ENCODE measurements at places on chromosomes 2 and 18. TPM values are rescaled to one million over a fixed set of nuclear protein-coding genes. Genes with fewer than 3 reads are reported as not detected.

DNA sequence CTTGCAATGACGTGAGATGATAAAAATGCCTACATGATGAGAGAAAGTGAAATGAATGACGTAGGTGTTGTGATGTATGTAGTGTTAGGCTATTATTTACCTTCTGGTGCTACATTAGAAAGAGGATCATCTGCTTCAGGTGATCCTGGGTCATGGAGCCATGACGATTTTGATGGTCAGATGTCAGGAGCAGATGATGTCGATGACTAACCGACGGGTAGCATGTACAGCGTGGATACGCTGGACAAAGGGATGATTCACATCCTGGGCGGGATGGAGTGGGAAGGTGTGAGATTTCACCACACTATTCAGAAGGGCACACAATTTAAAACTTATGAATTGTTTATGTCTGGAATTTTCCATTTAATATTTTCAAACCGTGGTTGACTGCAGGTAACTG lies 43.5 kb upstream of the ACVR1C start:
- DNase-seq: no peak

DNA sequence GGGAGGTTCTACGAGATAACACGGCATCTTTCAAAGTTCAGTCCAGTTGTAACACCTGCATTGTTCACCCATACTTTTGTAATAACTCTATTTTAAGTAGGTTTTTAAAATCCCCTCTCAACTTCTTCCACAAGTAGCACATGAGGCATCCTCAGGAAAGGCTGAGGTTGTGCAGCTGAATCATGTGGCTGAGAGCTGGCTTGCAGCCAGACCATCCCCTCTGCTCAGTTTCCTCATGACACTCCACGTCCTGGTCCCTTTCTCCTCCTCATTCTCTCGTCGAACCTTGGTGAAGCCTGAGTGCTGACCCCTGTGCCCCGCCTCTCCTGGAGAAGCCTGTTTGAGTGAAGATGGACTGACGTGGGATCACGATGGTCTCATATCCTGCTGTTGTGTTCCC lies 42.5 kb downstream of the POU3F3 start:
- DNase-seq: no peak

DNA sequence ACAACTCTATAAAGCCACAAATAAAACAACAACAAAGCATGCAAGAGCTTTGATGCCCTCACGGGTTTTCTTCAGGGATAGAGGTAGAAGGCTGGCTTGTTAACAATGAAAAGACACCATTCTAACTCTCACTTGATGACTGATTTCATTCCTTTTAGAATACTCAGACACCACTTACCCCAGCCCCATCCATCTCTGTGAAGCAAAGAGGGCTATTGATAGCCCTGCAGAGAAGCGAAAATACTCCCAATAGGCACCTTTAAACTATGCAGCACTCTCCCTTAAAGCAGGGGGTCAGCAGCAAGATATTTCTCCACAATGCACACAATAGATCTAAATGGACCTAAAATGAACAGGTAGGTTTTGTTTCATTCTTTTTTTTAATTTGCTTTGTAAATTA lies 35.1 kb downstream of the ZNF385B start:
- DNase-seq: no peak

The ESPNL gene
- 0.43 TPM for total RNA-seq

DNA sequence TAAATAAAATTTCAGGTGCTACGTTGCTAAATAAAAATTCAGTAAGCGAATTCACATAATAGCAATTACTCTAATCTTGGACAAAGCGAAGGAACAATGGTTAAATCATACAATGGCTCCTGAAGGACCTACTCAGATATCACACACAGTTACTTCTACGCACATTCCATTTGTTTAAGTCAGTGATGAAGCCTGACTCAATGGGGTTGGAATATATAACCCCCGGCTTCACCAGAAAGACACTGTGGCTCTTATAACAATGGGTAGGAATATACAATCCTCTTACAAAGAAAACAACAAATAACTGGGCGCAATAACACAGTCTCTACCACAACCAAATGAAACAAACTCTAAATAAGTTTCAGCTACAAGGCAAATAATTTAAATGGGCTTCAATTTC lies 349.5 kb downstream of the IRS1 start:
- no peak for DNase-seq

GRCh38 chr2:180115675-180116074 lies 108.6 kb upstream of the CWC22 start:
- DNase-seq: no peak

DNA sequence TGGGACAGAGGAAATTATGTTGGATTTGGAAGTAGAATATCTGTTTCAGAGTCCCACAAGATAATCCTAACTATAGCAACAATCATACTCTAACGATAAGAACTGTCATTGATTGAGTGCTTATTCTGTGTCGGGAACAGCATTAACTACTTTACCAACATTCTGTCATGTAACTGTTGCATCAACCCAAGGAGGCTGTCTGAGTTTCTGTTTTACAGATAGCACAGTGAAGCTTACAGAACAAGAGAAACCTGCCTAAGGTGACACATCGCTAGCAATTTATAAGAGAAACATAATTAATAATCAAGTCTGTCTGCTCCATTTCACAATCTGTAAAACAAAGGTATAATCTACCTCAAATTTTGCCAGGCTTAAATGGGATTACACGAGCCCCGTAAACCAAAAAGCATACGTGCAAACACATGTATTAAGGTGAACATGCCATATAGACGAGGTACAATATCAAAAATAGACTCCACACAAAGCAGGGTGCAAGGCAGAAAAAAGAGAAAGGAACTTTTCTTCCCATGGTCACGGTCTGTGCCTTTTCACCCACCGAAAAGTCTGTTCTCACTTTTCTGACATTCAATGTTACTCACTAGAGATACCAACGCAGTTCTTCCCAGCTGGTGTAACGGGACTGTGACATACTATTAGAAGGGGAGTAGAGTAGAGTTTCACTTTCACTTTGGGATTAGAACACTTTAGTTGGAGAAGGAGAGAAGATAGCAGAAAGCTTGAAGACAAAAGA lies 37.2 kb upstream of the SLC8A1 start:
- DNase-seq: no peak

DNA sequence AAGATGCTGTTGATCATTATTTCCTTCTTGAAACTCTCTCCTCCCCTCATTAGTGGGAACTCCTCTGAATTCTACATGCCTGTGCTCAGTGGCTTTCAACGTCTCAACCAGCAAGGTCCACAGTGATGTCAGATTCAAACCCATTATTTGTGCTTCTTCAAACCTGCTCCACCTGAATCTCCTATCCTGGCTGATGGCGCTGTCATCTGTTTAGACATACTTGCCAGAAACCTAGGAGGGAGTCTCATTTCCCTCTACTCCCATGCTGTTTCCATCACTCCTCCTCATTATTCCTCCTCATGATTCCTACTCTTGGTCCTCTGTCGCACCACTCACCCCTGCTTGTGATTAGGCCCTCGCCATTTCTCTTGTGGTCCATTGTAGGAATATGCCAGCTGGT lies 2.9 kb upstream of the LPIN2 start:
- no peak for DNase-seq

GRCh38 chr2:239398521-239398921 lies 2.3 kb downstream of the HDAC4 start:
- no peak for DNase-seq

DNA sequence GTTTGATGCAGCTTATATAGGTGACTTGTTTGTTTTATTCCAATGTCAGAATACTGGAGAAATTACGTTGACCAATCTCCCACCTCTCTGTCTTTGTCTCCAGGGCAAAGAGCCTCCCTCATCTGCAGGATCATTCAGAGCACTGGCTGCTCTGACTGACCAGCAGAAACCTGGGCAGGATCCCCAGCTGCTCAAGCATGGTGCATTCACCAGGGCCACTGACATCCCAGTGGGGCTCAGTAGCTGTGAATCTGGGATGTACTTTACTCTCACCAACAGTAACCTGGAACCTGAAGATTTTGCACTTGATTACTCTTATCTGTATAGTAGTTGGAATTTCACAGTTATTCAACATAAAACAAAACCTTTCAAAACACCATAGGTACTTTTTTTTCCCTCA lies 235.9 kb downstream of the ANKRD36 start:
- no peak for DNase-seq

The PCARE gene
- total RNA-seq: not detected

The UGT1A10 gene
- not detected for total RNA-seq

The DLX2 gene
- not detected for total RNA-seq

GRCh38 chr2:50491541-50492476 lies 540.1 kb downstream of the NRXN1 start:
- peak; percentile 12 for DNase-seq

DNA sequence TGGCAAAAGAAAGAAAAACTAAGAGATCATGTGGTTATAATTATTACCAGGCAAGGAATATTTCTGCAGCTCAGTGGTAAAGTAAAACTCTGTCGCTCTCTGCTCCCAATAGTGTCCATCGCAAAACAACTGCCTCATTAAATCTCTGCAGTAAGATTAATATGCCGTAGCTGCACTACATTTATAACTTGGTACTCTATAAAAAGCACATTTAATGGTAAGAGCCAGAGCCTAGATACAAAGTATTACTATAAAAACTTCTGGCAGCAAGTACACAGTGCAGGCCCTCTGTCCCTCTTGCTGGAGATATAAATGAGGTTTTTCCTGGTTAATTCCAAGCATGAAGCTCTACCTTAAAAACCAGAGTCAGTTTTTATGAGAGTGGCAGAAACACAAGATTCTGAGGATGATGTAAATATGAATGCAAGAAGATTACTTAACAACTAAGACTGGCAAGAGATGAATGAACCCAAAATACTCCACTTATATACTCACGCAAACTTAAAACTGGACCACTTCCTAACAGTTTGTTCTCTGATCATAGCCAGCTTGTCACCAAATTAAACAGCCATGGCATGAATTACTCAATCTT lies 25.5 kb downstream of the ZNF521 start:
- no peak for DNase-seq

The DUSP2 gene
- total RNA-seq: 218 TPM

DNA sequence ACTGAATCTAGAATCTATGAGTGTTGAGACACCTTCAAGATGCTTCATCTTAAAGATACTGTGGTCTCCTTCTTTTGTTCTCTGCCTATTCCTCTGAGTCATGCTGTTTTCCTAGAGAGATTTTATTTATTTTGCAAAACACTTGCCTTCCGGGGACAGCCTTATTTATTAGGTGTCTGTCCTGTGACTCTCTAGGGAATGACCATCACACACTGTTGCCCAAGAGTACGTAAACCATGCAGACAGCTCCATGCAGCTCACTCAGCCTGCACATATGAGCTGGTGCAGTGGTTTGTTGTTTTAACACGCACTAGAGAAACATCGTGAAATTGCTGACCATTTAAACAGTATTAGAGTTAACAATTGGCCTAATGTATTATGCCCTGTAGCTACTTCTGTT lies 12.4 kb upstream of the ADCYAP1 start:
- DNase-seq: no peak

DNA sequence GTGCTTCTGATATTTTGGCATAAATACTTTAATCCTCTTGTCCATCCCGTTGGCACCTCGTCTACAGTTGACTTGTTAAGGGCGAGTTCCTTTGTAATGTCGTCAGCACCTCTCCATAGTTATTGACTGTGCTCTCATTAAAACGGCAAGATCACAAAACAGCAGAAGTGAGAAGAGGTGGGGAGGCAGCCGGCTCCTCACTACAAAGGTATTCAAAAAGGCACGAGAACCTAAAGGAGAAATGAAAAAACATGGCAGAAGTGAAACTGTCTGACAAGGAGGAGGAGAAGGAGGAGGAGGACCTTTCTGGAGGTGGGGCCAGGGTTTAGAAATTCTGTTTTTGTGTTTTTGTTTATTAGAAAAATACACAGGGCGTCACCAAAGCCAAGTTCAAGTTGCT lies 235.6 kb downstream of the BCL11A start:
- DNase-seq: no peak

- DNase-seq: no peak
Observed at GRCh38 chr2:161245261-161245553, 63.0 kb upstream of the PSMD14 start.

The HAAO gene
- total RNA-seq: 3.1 TPM

DNA sequence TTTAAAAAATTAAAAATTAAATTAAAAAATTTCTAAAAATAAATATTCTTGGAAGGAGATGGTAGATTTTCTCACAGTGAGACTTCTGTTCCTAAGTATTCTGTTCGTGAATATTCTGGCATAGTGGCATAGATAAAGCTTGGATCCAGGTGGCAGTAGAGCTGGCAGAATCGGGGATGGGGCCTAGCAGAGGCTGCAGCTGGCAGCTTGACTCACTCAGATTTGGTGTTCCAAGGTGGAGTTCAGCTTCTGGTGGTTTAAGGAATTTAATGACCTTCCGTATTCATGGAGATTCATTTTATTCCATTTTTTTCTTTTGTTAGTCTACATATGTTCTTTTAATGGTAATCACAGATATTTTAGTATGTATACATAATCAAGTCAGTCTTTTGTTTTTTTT lies 19.9 kb downstream of the ARMC9 start:
- DNase-seq: no peak

- DNase-seq: no peak
Observed at GRCh38 chr2:7697052-7697451, 779.8 kb downstream of the RNF144A start.

DNA sequence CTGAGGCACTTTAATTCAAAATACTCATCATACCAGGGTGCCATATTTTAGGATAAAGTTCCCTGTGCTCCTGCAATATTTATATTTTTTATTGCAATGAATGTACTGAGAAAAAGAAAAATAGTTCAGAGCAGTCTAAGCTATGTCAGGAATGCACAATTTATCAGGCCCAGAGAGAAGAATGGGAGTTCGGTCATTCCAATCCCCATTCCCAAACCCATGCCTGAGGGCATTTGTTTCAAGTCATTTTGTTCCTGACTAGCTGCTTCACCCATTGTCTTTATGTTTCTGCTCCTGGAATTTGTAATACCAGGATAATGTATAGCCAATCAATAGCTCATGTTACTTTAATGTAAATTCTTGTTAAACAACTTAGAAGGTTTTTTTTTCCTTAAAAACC lies 24.4 kb upstream of the FTCDNL1 start:
- no peak for DNase-seq

GRCh38 chr2:29227935-29228675 lies 112.9 kb downstream of the CLIP4 start:
- no peak for DNase-seq

GRCh38 chr2:21038403-21039073 lies 5.3 kb downstream of the APOB start:
- no peak for DNase-seq

DNA sequence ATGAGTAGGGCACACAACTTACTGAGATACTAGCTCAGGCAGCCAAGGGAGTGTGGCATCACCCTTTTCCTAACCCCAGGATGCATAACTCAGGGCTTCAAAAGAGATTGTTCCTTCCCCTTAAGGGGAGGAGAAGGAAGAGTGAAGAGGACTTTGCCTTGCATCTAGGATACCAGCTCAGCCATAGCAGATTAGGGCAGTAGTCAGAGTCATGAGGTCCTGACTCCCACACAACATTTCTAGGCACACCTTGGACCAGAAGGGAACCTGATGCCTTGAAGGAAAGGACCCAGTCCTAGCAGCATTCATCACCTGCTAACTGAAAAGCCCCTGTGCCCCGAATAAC lies 1433.2 kb upstream of the TMEFF2 start:
- no peak for DNase-seq

DNA sequence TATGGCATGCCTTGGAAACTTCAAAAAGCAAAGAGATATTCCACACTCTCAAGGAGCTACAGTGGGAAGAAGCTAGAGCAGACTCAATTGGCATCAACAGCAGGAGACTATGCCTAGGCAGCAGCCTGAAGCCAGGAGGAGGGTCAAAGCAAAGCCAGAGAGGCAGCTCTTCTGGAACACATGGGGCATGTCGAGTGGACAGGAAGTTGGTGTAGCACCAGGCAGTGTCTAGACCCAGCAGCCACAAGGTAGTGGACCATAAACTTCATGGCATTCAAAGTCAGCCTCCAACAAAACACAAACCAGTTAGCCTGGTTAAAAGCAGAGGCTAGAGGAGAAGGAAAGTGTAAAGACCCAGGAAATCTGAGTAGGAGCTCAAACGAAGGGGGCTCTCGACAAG lies 311.2 kb upstream of the PKDCC start:
- no peak for DNase-seq
